SK-N-SH (cell line): ENCODE measurements at places on chromosomes 2 and 18. TPM values are rescaled to one million over a fixed set of nuclear protein-coding genes. Genes with fewer than 3 reads are reported as not detected.

The CDK15 gene
- polyA plus RNA-seq = 1.8 and 2.5 TPM in 2 replicates

The CCDC121 gene
- 2.3 and 2.7 TPM in 2 replicates for polyA plus RNA-seq

DNA sequence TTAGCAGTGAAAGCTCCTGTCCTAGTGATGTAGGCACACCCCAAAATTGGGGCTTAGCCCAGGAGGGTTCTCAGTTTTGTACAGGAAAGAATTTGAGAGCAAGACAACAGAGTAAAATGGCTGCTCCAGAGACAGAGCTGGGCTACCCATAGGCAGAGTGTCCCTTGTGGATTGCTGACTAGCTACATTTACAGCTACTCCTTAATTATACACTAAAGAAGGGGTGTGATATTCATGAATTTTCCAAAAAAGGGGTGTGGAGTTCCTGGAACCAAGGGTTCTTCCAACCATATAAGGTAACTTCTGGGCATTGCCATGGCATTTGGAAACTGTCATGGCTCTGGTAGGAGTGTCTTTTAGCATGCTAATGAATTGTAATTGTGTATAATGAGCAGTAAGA lies 52.8 kb downstream of the MOGAT1 start:
- DNase-seq = no peak

GRCh38 chr2:146004462-146004861 lies 1484.5 kb upstream of the ZEB2 start:
- no peak for DNase-seq

GRCh38 chr2:17765398-17765797 lies 11.5 kb downstream of the GEN1 start:
- no peak for DNase-seq

- DNase-seq = no peak
Measured at GRCh38 chr18:54261894-54262293, 7.4 kb upstream of the POLI start.

DNA sequence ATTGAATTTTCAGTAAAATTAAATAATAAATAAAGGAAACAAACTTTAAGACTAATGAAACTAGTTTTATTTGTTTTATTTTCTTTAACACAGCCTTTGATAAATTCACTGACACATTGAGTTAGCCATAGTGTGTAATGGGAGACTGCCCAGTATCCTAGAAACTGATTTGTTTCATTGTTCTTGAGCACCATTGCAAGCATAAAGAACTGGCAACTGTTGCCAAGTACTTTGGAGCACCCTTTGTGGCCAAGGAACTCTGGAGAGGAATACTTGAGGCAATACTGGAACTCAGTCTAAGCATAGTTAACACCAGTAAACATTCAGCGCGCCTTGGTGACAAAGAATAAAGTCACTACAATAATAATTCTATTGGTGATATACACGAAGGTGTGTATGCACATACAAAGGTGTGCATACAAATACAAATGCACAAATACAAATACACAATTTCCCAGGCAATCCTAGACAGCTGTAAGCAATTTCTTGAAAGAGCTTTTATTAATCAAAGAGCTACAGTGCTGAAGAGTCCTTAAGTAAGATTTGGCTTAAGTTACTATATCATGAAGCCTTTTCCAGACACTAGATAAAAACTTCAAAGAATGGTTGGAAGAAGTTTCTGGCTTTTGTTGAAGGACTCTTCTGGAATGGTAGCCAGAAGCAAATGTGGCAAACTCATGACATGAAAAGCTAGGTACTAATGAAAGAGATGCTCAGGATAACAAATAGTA lies 1371.2 kb downstream of the LRP1B start:
- DNase-seq = no peak

GRCh38 chr18:74377776-74378175 lies 62.1 kb downstream of the C18orf63 start:
- no peak for DNase-seq

GRCh38 chr18:59379772-59380522 lies 20.9 kb upstream of the LMAN1 start:
- no peak for DNase-seq

- DNase-seq = peak; percentile 88
Measured at GRCh38 chr2:86105969-86106945, at the start of gene PTCD3. TSS of gene PTCD3 (plus strand) at chr2:86106235. CDS start at chr2:86106248, 13 bp downstream.

GRCh38 chr2:215949991-215950404 lies 63.4 kb downstream of the MREG start:
- DNase-seq = peak; percentile 32

DNA sequence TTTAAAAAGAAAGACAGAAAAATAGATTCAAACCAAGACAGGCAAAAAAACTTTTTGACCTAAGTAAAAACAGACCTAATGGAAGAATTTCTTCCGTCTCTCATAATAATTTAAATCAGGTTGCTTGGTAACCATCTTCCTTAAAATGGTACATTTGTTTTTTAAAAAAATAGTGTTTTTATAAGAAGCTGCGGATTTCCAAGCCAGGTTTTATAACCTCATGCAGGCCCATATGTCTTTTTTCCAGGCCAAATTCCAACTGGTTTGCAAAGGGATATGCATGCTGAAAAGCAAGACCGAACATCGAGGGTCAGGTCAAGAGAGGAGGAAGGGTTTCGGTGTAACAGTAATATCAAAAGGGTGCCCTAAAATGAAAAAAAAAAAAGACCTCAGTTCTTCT lies 172.9 kb downstream of the MAIP1 start:
- DNase-seq = no peak

DNA sequence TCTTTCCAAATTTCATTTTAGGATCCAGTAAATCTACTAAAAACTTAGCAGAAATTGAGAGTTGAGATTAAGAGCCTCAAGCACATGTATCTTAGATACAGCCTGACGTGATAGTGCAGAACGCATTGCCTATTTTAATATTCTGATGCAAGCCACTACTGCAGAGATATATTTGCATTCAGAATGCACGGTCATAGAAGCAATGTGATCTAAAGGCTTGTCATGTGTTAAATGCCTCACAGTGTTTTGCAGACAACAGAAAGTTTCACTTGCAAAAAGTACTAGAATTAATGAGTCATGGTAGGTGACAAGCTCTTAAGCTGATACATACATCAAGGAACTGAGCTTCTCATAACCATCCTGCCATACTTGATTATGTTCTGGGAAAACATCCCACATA lies 886.7 kb upstream of the CHAC2 start:
- DNase-seq = no peak
